ENCODE measurements at places on chromosomes 6 and 20.

DNA sequence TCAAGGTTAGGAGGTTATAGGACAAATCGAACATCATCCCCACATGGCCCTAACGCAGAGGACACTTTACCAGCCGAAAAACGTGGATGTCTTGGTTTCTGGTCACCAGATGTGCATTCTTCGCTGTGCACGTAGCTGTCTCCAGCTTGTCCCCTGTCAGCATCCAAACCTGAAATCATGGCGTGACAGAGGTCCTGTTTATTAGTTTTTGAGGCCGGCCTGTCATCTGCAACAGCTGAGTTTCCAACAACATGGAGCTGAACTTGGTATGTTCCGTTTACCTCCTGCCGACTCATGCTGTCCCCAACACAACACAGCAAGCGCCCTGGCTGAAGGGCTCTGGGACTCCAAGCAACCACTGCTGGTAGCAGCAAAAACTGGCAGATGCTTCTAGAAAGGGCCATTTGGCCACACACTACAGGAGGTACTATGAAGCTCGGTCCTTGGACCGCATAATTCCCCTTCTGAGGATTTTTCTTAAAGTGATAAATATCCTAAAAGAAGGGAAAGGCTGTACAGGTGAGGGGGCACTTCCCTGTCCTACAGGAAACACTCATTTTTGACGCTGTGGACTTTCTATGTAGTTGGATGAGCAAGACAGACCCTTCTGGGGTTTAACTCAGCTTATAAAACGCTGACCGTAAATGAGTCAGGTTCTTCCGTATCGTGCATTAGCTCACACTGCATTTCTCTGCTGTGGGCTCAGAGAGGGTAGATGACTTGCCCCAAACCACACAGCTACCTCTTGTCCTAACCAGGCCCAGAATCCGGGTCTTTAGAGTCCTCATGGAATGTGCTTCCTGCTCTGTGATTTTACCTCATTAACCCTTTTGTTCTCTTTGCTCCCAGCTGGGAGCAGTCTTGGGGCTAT, 79.7 kb upstream of the NFATC2 start:
- DNase-seq, result no peak

- DNase-seq, result no peak
These were observed 122.8 kb downstream of the SYCP2 start for GRCh38 chr20:59810449-59811187.

- no peak for DNase-seq
These were observed 30.4 kb downstream of the SCAF8 start for GRCh38 chr6:154763650-154764049.

DNA sequence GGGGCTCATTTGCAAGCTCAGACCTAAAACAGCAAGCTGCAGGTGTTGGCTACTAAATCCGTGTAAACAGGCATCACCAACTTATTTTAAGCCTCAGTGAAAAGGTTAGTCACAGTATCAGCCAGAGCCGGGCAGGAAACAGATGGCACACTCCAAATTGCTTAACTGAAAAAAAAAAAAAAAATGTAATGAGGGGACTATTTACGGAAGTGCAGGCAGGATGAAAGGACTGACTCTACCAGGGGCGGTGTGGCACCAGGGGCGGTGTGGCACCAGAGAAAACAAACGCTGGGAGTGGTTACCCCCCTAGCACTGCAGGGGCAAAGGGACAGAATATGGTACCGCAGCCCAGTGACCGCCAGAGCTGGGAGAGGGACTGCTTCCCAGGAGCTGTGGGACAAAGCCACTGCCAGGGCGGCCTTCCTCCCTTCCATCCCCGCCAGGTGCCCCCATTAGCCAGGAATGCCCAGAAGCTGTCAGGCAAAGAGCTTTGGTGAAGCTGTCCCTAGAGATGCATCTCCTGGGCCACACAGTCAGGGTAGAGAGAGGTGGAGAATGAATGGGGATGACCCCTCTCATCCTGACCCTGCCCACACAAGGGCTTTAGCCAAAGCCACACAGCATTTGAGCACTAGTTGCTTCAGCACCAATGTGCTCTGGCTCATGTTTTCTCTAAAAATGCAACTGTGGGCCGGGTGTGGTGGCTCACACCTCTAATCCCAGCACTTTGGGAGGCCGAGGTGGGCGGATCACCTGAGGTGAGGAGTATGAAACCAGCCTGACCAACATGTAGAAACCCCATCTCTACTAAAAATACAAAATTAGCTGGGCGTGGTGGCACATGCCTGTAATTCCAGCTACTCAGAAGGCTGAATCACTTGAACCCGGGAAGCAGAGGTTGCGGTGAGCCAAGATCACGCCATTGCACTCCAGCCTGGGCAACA, 39.6 kb upstream of the GFOD1 start:
- DNase-seq, result no peak

DNA sequence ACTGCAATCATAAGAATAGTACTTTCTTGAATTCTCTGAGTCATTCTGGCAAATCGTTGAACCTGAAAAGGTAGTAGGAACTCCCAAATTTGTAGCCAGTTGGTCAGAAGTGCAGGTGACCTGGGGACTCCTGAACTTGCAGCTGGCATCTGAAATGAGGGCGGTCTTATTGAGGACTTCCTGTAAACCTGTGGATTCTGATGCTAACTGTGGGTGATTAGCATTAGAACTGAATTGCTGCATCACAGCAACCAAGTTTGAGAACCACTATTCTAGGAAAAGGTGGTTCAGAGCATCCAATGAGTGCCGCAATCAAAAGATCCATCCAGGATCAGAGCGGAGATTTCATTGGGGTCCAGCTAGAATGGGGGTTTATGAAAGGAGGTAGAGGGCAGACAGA, 50.2 kb upstream of the UTRN start:
- DNase-seq, result no peak

- DNase-seq, result no peak
These were observed 185.2 kb upstream of the EXOC2 start for GRCh38 chr6:878179-878578.

GRCh38 chr20:47276851-47277534, 79.5 kb downstream of the ZMYND8 start:
- no peak for DNase-seq

DNA sequence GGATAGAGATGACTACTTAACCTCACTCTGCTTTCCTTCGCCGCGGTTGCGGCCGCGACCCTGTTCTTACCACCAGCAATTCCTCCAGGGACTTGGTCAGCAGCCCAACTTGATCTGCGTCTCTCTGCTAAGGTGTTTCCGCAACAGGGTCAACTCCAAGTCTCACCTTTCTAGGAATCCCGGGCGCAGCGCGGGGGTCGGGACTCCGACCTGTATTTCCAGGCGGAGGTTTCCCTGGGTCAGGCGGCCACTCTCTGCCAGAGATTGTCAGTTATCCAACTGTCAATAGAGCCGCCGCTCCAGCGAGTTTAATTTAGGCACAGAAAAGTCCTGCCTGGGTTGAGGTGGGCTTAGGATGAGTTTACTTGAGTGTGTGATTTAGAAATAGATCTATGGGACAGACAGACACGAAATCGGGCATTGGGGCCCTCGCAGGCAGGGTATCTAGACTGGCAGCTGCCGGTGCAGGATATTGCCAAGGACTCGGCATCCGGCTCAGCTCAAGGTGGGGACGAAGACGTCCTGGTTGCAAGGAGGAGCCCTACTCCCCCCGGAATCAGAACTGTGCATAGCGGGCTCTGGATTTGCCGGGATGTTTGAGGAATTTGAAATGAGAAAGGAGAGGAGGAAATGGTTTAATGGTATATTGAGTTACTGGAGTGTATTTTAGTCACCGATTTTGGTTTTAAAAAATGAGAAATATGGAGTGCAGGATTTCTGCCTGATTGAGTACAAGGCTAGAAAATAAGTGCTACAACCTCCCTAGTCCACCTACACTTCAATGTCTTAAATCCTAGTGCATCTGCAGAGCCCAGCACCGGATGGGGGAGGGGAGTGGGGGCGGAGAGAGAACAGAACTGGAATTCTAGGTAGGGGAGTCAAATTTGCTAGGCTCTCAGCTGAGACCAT, 23.7 kb downstream of the POM121L2 start:
- no peak for DNase-seq

DNA sequence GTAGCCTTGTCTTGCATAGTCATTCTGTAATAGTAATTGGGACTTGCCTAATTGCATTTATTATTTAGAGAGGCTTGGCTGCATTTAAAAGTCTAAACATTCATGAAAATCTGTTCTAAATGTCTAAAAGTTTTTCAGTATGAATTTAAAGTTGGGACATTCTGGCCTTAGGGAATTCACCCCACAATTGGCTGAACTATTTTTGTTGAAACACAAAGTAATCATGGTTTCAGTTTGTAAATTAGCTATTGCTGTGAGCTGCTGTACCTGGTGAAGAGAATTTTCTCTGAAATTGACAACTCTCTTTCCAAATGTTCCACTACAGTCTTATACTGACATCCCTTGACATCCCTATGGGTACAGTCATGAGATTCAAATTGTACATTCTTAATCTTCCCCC, 253.0 kb downstream of the FARS2 start:
- no peak for DNase-seq

DNA sequence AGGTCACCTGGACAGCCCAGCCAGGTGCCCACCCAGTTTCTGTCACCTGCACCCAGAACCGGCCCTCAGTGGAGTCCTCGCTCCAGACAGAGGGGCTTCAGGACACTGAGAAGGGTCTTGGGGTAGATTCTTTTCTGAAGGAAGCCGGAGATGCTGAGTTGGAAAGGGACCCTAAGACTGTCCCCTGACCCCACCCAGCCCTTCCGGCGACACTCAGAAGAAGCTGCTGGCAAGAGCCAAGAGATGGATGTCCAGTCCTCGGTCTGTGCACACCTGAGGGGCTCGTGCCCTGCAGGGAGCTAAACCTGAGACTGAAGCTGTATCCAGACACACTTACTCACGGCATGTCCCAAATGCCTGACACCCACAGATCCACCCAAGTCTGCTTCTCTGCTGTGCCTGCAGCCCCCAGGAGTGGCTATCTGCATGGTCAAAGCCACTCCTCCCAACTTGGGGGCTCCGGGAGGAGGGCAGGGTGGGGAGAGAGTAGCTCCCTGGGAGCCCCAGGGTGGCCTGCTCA, 20.2 kb downstream of the NTSR1 start:
- no peak for DNase-seq

GRCh38 chr6:118280210-118280609, 267.9 kb upstream of the PLN start:
- no peak for DNase-seq

GRCh38 chr20:41348430-41349172, 8.0 kb downstream of the LPIN3 start:
- no peak for DNase-seq

DNA sequence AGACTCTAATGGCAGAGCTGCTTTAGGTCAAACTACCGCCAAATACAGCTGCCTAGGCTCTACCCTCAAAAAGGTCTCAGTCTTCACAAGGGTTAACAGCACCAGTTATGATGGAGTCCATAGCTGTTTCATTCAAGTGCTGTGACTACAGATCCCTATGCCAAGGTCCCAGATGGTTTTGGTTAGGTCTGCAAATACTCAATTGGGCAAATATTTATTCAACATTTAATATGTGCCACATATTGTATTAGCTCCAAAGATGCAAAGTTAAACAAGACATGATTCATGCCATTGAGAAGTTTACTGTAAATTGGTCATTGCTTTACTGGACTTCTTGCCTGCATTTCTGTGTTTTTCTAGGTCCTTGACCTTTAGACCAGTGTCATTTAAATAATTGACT, 55.8 kb upstream of the TFAP2D start:
- DNase-seq, result no peak

GRCh38 chr20:1557605-1558004, at the start of gene SIRPD:
TSS of gene SIRPD (minus strand) at chr20:1557705. CDS start at chr20:1557653, 52 bp downstream.
- no peak for DNase-seq

DNA sequence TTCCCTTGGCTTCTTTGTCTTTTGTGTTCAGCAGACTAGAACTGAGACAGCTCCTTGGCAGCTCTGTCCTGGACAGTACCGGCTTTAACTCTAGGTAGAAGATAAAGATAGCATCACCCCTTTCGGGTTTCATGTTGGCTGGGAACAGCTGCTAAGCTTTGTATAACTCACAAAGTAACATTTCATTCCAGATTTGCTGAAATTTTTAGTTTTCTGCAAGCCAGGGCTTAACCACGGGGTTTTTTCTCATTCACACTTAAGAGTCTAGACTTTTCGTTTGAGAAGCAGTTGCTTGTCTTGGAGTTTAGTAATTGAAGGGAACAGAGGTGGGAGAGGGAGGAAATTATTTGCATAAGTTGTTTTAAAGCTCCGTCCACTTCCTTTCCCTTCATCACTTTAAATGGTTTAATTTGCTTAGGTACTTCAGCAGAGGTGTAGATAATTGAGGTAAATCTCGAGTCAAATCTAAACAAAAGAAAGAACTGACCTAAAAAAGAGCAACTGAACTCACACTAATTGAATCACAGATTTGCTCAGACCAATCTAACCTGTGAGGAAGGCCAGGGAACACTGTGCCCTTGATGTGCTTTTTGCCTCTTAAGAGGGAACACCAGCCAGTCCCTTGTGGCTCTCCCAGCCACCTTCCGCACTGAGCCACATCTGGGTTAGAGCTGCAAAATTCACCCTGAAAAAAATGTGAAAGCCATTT, 48.3 kb downstream of the RREB1 start:
- DNase-seq, result no peak

- no peak for DNase-seq
These were observed 622.2 kb upstream of the MANEA start for GRCh38 chr6:94955156-94955555.

GRCh38 chr6:53162606-53163005, 14.0 kb upstream of the GCM1 start:
- DNase-seq, result no peak

GRCh38 chr6:143783077-143783476, 60.1 kb upstream of the LTV1 start:
- no peak for DNase-seq

DNA sequence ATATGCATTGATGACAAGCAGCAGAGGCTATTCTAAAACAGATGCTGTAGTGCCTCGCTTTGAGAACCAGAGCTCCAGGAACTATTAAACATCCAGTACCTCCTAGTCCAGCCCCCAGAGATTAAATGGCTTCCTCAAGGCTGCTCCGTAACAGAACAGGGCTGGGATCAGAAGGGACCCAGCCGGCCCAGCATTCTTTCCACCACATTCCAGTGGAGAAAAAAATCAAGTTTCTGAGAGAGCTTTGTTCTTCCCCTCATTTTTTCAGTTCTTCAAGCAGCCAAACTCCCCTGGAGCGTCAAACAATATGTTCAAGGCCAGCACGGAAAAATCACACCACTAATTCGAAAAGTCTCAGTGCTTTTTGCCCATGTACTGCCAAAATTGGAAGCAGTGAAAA, 5.8 kb upstream of the STMND1 start:
- no peak for DNase-seq
